Chondrocyte (in vitro differentiated cells): ENCODE measurements at places on chromosomes 4 and X. TPM values are rescaled to one million over a fixed set of nuclear protein-coding genes. Genes with fewer than 3 reads are reported as not detected.

DNA sequence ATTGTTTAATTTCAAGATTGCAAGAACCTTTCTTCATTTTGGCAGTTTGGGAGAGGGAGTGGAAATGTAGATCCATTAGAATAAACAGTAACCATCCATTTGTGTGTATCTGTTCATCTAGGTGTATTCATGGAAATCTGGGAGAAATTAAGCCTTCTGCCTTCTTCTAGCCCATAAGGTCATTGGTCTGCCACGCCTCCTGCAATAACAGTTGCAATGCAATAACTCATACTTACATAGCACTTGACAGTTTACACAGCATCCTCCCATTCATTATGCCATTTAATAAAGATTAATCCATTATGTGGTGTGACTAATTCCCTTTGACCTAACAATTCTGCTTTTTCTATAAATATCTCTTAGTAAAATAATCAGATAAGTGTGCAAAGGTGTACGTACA, 42.6 kb downstream of the SHROOM4 start:
- no peaks in the 10 kb centered on the region for H3K36me3 ChIP-seq
- H3K4me1 ChIP-seq = peaks cover 6% of the 10 kb centered on the region
- no peak overlapping the region for H3K27ac ChIP-seq
- H3K4me3 ChIP-seq = no peak overlapping the region

Gene KDR
- total RNA-seq = 0.67 to 8.6 TPM (median 0.77 TPM) in 3 replicates

Gene NR0B1
- not detected in 3 replicates for total RNA-seq

Gene MAGEA2
- not detected in 3 replicates for total RNA-seq

Gene FRAS1
- 6.8 to 18.9 TPM (median 18.0 TPM) in 3 replicates for total RNA-seq

Gene MAGEE2
- not detected in 3 replicates for total RNA-seq

Gene NWD2
- not detected in 3 replicates for total RNA-seq

Gene TEX13B
- total RNA-seq = not detected in 3 replicates

- no peaks in the 10 kb centered on the region for H3K4me1 ChIP-seq
- H3K36me3 ChIP-seq = no peaks in the 10 kb centered on the region
- H3K27ac ChIP-seq = no peak overlapping the region
- no peaks in the 10 kb centered on the region for H3K27me3 ChIP-seq
Measured at GRCh38 chrX:155632431-155633100, 19.8 kb upstream of the TMLHE start.

Gene ODAPH
- total RNA-seq = not detected in 3 replicates

DNA sequence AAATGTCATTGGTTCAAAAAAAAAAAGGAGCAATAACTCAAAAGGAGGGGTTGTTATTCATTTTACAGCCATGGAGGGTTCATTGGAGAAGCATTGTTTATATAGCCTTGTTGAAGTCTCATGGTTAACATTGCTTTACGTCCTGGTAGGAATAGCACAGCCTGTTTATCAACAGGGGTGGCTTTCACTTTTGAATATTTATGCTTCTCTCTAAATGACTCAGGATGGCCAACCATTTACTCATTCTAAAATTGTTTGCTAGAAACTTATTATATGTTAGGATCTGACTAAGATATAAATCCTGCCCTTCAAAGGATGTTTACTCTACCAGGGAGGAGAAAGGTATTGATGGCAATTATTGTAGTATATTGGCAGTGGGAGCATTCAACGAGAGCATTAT, 534.1 kb upstream of the GALNTL6 start:
- H3K27me3 ChIP-seq = peaks cover 6% of the 10 kb centered on the region
- no peaks in the 10 kb centered on the region for H3K4me1 ChIP-seq
- H3K27ac ChIP-seq = no peak overlapping the region
- no peak overlapping the region for H3K4me3 ChIP-seq

DNA sequence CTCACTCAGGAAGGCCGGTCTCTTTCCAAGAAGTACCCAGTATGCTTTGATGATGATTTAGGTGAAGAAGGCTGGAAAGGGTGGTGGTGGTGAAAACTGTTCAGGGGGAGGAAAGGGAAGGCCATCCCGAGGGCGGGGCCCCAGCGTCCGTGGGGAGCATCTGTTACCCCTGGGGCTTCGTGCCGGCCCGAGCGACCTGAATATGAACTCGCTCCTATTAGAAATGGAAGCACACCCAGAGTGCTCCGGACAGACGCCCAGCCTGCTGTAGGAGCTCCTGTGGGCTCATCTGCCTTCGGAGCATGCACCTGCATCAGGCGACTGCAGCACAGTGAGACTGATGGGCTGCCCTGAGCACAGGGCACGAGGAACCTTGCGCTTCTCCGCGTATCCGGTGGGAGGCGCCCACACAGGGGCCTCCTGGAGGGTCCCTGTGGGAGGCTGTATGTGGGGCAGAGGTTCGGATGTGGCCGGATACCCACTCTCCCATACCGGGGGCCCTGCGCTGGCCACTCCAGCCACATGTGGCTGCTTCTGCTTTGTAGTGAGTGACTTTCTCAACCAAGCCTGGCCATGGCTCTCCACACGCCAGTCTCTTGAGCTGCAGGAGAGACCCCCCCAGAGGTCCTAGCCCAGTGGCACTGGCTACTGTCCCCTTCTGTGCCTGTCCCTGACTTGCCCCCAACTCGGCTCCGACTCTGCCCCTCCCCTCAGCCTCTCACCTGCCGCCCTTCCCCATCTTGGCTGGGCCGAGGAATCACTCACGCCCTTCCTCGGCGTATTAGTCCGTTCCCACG, 36.7 kb downstream of the FGFRL1 start:
- peaks cover under 1% of the 10 kb centered on the region for H3K27me3 ChIP-seq
- H3K27ac ChIP-seq = peak overlapping the region; percentile 88
- DNase-seq = peak; percentile 87

DNA sequence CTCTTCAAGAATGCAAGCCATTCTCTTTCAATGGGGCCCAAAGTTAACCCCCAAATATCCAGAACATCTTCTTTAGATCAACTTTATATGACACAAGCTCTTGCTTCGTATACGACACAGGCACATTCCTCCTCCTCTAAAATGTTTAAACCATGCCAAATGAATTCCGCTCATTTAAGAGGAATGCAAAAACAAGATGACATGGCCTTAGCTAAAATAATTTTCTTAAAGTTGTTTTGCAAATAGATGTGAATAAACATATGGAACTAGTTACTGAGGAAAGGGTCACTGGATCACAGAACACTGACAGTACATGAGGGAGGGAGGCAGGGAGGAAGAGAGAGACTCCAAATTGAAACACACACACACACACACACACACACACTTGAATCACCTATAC, 97.4 kb downstream of the RASL11B start:
- no peak overlapping the region for H3K4me3 ChIP-seq
- no peaks in the 10 kb centered on the region for H3K27me3 ChIP-seq
- no peak for DNase-seq
- H3K27ac ChIP-seq = no peak overlapping the region

GRCh38 chr4:68576272-68577125, at the start of gene UGT2B17:
Gene UGT2B17 (minus strand): TSS chr4:68576322. CDS start chr4:68568484, 7,838 bp downstream.
- H3K4me1 ChIP-seq = no peaks in the 10 kb centered on the region
- H3K36me3 ChIP-seq = no peaks in the 10 kb centered on the region
- DNase-seq = no peak
- H3K27ac ChIP-seq = no peak within 1 kb of the TSS

DNA sequence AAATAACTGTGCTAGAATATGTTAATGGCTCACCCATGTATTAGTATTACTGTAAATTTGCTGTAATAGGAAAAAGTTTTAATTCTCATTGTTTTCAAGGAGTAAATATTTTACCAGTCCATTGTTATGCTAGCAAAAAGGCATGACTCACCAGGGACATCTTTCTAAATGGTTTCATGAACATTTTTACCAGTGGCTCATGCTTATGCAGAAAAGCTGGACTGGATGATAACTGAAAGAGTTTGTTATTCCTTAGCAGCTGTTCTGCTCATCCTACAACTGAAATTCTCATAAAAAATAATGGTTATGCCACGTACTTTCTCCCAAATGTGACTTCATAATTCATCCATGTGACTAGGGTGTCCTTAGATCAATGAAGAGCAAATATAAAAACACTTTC, 111.9 kb upstream of the PCDH18 start:
- H3K4me3 ChIP-seq = no peak overlapping the region
- H3K36me3 ChIP-seq = no peaks in the 10 kb centered on the region
- no peak for DNase-seq
- peaks cover 14% of the 10 kb centered on the region for H3K4me1 ChIP-seq
- no peak overlapping the region for H3K27ac ChIP-seq

Gene F8A2
- not detected in 3 replicates for total RNA-seq

DNA sequence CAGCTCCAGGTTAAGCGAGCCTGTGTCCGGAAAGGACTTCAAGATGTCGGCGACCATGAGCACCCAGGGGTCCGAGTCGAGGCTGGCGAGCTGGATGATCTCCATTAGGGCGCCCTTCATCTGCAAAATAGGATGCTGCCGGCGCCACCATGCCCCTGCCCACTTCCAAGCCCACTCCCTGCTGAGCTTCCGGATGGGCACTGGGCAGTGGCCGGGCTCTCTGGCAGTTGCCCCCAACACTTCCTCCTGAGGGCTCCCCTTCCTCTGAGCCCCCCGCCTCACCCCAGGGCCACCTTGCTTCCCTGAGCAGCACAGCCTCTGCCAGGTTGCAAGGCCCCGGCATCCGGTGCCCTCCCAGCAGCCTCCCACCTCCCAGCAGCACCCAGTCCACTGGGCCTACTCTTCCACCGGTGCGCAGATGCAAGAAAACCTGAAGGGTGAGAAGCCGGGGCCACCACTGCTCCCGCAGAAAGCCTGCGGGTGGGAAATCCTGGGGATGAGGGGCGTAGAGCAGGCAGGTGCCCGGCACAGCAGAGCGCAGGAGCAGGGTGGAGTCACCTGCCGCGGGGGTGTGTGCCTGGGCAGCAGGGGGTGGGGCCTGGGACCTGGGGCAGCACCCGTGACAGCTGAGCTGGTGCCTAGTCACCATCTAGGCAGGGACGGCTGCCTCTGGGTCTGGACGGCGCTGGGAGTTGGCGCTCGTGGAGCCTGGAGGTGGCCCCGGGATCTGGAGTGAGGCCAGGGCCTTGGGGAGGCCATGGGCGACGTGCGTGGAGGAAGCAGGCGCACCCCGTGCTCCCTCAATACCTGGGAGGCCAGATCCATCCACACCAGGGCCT, 17.0 kb downstream of the NELFA start:
- H3K36me3 ChIP-seq = peaks cover 5% of the 10 kb centered on the region
- no peaks in the 10 kb centered on the region for H3K27me3 ChIP-seq
- no peaks in the 10 kb centered on the region for H3K4me1 ChIP-seq
- H3K27ac ChIP-seq = no peak overlapping the region
- peak; percentile 91 for DNase-seq
- H3K4me3 ChIP-seq = no peak overlapping the region

- H3K4me1 ChIP-seq = peaks cover 26% of the 10 kb centered on the region
- peaks cover 29% of the 10 kb centered on the region for H3K36me3 ChIP-seq
- peak; percentile 61 for DNase-seq
- H3K27ac ChIP-seq = no peak overlapping the region
Measured at GRCh38 chr4:114287079-114287696, 307.7 kb upstream of the ARSJ start.

DNA sequence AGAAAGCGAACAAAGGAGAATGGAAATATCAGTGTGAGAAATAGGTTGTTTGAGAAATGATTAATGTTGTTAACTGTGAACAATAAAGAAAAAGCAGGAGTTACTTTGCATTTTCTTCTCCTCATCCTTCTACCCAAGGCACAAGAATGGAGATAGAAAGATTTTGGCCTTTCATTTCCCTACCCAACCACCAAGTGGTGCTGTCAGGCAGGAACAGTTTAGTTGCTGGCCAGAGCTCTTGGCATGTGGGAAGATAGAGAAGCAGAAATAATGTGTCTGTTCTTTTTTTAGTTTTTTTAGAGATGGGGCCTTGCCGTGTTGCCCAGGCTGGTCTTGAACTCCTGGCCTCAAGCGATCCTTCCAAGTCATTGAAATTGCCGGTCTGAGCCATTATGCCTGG, 12.8 kb downstream of the HOPX start:
- no peak for DNase-seq
- peaks cover 30% of the 10 kb centered on the region for H3K4me1 ChIP-seq
- peaks cover 27% of the 10 kb centered on the region for H3K27me3 ChIP-seq
- no peak overlapping the region for H3K4me3 ChIP-seq

GRCh38 chr4:93147524-93148212, 680.9 kb upstream of the ATOH1 start:
- no peak overlapping the region for H3K27ac ChIP-seq
- no peaks in the 10 kb centered on the region for H3K4me1 ChIP-seq
- DNase-seq = no peak
- H3K4me3 ChIP-seq = no peak overlapping the region
- no peaks in the 10 kb centered on the region for H3K36me3 ChIP-seq

Gene PASD1
- total RNA-seq = not detected in 3 replicates

- no peak overlapping the region for H3K27ac ChIP-seq
- H3K27me3 ChIP-seq = no peaks in the 10 kb centered on the region
- H3K4me3 ChIP-seq = no peak overlapping the region
- peaks cover 8% of the 10 kb centered on the region for H3K36me3 ChIP-seq
Measured at GRCh38 chrX:130025256-130025655, 42.8 kb downstream of the BCORL1 start.

GRCh38 chr4:126799416-126799815, 833.3 kb upstream of the INTU start:
- no peak overlapping the region for H3K4me3 ChIP-seq
- peaks cover 16% of the 10 kb centered on the region for H3K4me1 ChIP-seq
- H3K27me3 ChIP-seq = no peaks in the 10 kb centered on the region
- no peak for DNase-seq
